HAP-1 (cell line): ENCODE measurements at places on chromosomes 2 and 18.

GRCh38 chr2:204436230-204436629 lies 109.0 kb upstream of the PARD3B start:
- no peak for DNase-seq

GRCh38 chr18:62751341-62751821 lies 36.0 kb downstream of the PHLPP1 start:
- peak; percentile 85 for DNase-seq

DNA sequence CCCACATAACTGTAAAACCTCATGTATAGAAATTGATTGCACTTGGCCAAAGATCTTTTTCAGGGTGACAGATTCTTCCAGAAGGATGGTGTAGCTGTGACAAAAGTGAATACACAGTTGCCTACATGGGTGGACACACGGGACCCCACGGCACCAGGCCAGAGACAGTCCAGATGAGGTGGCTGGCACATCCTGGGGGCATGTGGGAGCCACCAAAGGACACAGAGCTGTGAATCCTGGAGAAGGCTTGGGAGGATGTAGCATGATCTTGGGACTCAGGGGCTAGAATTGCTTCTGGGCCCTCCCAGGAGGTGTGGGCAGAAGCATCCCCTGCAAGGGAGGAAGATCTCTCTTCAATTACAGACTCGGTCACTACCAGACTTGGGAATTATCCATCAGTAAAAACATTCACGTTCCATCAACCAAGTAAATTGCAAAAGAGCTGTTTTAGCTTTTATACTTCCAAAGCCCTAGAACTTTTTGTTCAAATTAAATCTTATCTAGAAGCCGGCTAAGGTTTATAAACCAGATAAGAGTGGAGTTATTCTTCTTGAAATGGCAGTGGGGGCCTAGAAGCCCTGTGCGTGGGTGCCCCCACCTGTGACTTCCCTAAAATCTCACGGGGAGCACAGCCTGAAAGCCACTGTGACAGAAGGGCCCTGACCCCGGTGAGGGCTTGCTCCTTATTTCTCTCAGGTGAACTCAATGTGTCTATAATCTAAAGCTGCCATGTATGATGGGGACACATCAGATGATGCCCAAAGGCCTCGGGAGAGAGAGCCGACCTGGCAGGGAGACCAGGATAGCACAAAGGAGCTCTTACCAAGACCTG lies 81.7 kb downstream of the SEPTIN10 start:
- DNase-seq: no peak

DNA sequence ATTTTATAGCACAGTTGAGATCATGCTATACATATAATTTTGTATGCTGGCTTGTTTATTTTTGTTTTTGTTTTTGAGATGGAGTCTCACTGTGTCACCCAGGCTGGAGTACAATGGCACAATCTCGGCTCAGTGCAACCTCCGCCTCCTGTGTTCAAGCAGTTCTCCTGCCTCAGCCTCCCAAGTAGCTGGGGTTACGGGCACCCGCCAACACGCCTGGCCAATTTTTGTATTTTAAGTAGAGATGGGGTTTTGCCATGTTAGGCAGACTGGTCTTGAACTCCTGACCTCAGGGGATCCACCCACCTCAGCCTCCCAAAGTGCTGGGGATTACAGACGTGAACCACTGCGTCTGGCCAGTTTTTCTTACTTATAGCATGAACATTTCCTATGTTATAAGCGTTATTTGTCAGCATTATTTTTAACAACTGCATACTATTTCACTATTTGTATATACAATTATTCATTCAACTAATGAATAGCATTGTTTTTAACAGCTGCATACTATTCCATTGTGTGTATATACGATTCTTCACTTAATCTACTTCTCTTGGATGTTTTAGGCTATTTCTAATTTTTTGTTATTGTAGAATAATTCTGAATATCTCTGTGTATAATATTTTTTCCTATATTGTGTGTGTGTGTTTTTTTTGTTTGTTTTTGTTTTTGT lies 3.5 kb downstream of the EHD3 start:
- no peak for DNase-seq

GRCh38 chr2:119694845-119695521 lies 16.0 kb downstream of the TMEM177 start:
- DNase-seq: no peak

GRCh38 chr2:187102381-187102780 lies 253.4 kb upstream of the ZSWIM2 start:
- no peak for DNase-seq

DNA sequence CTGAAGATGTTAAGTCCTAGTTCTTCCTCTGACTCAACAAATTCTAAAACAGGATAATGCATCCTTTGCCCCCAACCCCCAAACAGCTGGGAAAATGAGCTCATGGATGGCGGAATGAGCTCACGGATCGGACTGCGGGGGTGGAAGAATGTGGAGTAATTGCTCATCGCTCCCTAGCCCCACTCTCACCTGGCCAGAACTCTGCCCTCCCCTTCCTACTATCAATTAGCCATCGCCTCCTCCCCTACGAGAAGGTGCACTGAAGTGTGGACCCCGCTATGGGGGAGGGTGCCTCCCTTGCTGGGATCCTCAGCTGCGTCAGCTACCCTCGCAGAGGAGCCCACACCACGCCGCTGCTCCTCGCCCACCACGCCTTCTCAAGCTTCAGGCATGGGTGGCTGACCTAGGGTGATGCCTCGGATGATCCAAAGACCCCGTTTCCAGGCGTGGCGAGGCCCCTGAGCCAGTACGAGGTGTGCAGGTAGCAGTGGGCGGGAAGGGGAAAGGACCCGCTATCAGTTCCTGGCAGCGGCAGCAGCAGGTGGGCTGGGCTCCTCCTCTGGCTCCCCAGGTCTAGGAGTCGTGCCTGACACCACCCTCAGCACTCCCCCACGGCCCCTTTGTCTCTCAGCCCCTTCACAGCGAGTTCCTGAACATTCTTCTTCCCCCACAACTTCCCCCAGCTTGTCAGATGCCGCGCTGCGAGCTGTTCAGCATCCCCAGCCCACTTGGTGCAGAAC lies 82.1 kb upstream of the POMC start:
- no peak for DNase-seq

DNA sequence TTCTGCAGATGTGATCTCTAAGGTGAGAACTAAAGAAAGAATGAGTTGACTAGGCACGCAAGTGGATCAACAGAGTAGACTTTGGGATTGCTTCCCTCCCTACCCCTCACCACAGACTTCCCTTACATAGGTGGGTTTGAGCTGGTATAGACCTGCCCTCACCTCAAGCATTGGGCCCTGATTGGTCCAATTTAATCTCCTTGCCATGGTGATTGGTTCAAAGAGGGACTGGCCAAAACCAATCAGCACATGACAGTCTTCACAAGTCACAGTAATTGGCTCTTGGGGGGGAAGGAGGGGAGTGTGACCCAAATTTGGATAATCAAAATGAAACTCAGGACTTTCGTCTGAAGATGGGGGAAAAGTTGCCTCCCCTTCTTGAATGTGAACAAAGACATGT lies 36.6 kb upstream of the LNPK start:
- DNase-seq: no peak

GRCh38 chr2:6637330-6637729 lies 228.4 kb downstream of the CMPK2 start:
- DNase-seq: no peak

DNA sequence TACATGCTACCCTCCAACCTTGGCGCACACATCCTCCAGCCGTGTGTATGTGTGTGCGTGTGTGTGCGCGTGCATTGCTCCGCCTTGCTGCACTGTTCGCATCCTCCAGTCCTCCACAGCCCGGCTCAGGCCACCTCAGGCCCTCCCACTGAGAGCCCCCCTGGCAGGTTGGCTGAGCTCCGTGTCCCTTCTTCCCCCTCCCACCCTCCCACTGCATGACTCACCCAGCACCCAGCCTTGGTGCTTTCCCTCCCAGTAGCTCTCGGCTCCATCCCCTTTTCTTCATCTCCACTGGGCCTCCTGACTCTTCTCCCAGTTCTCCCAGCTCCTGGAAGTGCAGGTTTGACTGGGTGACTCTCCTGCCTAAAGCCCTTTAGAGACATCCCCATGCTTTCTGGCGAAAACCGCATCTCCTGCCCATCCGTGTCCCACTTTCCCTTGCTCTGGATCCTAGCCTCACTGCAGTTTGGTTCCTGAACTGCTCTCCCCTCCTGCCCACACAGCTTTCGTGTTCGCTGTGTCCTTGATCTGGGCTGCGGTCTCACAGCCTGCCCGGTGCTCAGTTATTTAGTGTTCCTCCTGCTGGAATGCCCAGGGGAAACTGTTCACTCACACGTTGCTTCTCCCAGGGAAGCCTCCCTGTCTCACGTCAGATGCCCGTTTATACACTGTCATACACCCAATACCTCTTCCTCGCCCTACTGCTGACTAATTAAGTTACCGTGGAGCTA lies 4.9 kb downstream of the TMEM177 start:
- no peak for DNase-seq

DNA sequence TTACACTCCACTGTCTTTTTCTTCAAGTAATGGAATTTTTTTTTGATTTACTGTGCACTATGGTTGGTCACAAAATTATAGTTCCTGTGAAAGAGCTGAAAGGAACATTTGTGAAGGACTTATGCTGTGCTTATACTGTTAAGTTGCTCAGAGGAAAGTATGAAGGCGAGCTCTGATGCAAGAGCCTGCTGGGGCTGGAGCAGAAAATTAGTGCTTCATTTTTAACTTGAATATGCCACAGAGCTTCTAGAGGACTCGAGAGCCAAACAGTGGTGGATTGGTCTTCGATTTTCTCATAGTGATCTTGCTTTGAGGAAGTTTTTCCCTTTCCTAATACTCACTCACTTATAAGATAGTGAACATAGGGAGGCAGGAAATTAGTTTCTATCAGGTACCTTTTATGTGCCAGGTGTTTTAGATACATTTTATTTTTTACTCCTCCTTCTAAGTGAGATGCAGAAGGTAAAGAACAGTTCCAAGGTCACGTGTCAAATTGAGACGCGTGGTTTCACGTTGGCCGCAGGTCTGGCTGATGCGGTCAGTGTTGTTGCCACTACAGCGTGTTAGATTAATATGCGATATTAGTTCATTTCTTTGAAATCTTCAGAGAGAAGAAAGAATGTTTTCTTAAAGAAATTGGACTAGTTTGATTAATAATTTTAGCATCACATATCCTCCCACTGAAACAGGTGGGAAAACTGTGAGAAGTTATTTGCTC lies 20.2 kb downstream of the GATA6 start:
- no peak for DNase-seq

- no peak for DNase-seq
Observed at GRCh38 chr2:116917196-116917595, 897.3 kb upstream of the DDX18 start.
